ENCODE measurements at places on chromosomes 7 and 10.

DNA sequence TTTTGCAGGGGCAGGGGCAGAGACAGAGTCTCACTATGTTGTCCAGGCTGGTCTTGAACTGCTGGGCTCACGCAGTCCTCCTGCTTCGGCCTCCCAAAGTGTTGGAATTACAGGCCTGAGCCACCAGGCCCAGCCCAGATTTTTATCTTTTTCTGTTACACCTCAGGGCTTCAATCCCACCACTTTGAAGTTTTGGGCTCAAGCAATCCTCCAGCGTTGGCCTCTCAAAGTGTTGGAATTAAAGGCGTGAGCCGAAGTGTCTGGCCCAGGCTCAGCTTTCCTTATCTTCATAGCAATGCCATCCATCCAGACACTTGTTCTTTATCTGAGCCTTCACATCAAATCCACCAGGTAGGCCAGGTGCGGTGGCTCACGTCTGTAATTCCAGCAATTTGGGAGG, 4.1 kb downstream of the TAF6 start:
- no peak for DNase-seq

- no peak for DNase-seq
Measured at GRCh38 chr7:142485617-142486226, 227.9 kb upstream of the PRSS58 start.

GRCh38 chr7:38934536-38934935, 25.5 kb upstream of the VPS41 start:
- no peak for DNase-seq

DNA sequence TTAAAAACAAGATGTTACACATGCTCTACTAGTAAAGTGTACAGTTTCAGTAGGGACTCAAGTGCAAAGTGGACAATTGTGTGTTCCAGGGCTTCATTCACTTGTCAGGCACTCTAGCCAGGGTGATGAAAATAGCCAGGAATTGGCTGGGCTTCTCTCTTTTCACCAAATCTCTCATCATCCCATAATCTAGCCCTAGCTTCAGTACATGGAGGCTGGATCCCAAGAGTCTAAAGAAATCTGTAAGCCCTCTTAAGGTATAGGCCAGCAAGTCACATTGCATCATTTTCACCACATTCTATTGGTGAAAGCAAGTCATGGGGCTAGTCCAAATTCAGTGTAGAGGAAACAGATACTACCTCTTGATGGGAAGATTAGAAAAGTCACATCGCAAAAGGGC, 47.3 kb upstream of the C1GALT1 start:
- no peak for DNase-seq

DNA sequence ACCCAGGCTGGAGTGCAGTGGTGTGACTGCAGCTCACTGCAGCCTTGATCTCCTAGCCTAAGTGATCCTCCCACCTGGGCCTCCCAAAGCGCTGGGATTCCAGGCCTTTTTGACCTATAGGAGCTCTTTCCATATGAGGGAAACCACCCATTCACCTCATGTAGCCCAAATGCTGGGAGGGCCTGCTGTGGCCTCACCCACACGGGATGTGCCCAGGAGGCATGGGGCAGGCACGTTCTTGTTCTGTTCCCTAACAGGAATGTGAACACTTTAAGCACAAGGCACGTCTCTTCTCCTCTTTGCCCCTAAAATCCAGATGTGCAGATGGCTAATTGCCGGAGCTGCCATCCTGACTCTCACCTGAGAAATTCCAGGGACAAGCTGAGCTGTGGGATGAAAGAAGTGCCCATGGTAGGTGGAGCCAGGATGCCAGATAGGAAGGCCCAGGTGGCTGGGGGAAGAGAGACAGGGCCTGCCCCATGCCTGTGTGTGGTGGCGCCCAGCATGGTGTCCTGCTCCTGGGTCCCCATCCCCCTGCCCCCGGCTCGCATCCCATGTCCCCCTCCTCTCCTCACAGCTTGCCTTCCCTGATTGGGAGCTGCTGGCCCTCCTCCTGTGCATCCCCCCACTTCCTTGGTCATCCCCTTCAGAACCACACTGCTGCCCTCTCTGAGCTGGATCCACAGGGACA, 17.3 kb downstream of the CAMK2B start:
- DNase-seq = no peak

DNA sequence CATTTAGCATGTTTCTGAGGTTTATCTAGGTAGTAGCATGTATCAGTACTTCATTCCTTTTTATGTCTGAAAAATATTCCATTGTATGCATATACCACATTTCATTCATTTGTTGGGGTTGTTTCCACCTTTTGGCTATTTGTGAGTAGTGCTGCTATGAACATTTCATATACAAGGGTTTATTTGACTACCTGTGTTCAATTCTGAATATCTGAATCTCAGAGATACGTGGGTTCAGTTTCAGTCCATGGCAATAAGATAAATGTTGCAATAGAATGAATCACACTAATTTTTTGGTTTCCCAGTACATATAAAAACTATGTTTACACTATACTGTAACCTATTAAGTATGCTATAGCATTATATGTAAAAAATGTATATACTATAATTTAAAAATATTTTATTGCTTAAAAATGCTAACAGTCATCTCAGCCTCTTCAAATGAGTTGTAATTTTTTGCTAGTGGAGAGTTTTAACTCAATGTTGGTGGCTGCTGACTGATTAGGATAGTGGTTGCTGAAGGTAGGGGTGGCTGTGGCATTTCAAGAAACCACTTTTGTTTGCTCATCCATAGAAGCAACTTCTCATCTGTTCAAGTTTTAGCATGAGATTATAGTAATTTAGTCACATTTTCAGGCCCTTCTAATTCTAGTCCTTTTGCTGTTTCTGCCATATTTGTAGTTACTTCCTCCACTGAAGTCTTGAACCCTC, 13.9 kb downstream of the PLEKHA1 start:
- no peak for DNase-seq

- DNase-seq = no peak
Measured at GRCh38 chr10:93272884-93273675, 199.4 kb downstream of the CYP26A1 start.

GRCh38 chr10:122044713-122045112, 55.8 kb downstream of the TACC2 start:
- no peak for DNase-seq

GRCh38 chr7:100353685-100354330, 4.1 kb upstream of the PILRB start:
- no peak for DNase-seq

DNA sequence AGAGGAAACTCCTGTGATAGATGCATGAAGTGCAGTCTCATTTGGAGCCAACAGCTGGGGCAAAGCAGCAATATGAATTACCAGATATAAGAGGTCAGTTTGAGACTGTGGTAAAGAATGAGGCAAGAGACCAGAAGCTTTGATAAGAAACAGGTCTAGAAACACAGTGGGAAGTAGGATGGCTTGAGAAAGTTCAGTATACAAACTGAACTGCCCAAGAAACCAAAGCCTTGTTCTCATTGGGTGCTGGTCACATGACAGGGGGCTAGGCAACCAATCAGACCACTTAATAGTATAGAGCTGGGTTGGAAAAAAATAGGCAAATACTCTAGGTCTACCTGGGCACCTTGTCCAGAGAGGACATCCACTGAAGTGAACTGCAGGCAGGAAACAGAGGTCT, 46.2 kb upstream of the PLCE1 start:
- DNase-seq = no peak

GRCh38 chr10:75977139-75977538, 545.7 kb downstream of the LRMDA start:
- peak; percentile 3 for DNase-seq

DNA sequence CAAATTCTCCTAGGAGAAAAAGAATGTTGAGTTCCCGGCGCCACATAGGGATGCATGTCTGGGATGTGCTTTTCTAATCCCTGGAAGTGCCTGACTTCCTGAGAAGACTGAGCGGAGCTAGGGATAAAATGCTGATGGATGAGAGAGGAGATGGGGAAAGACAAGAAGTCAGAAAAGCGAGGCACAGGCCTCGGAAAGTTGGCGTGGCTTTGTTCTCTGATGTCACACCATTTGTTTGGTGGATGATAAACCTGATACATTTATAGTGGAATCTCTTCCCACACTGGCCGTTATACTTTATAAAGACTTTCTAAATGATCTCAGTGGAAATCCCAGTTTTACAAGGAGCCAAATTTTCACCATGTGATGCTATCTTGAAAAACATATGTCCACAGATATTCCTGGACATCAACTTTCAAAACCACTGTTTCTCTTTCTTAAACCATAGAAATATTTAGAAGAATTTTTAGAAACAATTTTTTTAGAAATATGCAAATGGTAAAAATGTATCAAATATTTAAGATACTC, 188.8 kb upstream of the SVIL start:
- no peak for DNase-seq

All from NCI-H526 treated with DMSO at 0.1 percent for 48 hours (cell line).